ENCODE measurements at places on chromosomes 6 and 20.

GRCh38 chr20:48932375-48932941, 10.9 kb downstream of the ARFGEF2 start:
- peak; percentile 91 for DNase-seq

GRCh38 chr6:107115695-107116327, 496 bp upstream of the BEND3 start:
- no peak for DNase-seq

- no peak for DNase-seq
Observed at GRCh38 chr20:32326504-32326845, 31.7 kb upstream of the ASXL1 start.

DNA sequence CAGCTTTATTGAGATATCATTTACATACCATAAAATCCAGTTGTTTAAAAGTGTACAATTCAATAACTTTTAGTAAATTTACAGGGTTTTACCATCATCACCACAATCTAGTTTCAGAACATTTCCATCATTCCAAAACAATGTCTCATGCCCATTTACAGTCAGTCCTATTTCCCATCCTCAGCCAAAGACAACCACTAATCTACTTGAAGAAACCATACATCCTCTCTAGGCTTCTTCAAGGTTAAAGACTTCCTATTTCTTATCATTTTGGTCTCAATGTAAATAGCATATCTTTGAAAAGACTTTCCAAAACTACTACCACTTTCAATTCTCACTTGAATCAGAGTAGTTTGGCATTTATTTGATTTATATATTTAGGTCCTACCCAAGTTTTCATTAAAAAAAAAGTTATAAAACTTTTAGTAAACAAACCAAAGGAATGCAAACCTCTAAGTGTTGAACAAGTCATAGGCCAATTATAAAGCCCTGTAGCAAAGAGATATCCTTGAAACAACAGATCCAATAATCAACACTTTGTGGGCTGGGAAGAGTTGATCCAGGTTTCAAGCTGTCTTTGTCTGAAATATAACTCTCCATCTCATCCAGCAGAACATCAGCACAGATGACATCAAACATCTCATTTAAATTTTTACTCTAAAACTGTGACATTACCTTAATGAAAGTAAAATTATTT, 211.3 kb upstream of the RUNX2 start:
- peak; percentile 74 for DNase-seq

GRCh38 chr6:35237476-35237875, 22.1 kb upstream of the ZNF76 start:
- no peak for DNase-seq

- no peak for DNase-seq
Observed at GRCh38 chr20:47727170-47727880, 58.0 kb downstream of the SULF2 start.

GRCh38 chr6:21537637-21538036, 55.9 kb upstream of the SOX4 start:
- no peak for DNase-seq

DNA sequence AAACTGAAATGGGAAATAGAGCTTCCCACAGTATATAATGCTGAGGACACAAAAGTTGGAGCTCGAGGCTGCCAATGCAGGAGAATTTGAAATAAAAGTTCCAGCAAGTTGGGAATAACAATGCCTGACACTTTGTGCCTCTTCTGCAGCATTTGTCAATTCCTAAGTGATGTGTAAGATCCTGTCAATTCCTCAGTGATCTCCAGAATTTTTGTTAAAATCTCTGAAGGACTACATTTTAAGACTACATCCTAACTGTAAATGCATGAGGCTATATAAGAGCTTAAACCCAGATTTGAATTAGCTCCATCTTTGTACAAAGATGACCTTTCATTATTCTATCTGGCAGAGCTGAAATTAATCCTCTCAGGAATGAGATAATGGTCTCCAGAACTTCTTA, 208.2 kb downstream of the COL12A1 start:
- no peak for DNase-seq

- DNase-seq = peak; percentile 83
Observed at GRCh38 chr6:69090132-69090531, 455.1 kb downstream of the ADGRB3 start.

GRCh38 chr20:23374441-23374840, 12.5 kb downstream of the GZF1 start:
- DNase-seq = no peak

GRCh38 chr6:23890543-23891227, 235.3 kb upstream of the NRSN1 start:
- peak; percentile 52 for DNase-seq

- DNase-seq = no peak
Observed at GRCh38 chr6:152136449-152136825, 329.0 kb downstream of the ESR1 start.

DNA sequence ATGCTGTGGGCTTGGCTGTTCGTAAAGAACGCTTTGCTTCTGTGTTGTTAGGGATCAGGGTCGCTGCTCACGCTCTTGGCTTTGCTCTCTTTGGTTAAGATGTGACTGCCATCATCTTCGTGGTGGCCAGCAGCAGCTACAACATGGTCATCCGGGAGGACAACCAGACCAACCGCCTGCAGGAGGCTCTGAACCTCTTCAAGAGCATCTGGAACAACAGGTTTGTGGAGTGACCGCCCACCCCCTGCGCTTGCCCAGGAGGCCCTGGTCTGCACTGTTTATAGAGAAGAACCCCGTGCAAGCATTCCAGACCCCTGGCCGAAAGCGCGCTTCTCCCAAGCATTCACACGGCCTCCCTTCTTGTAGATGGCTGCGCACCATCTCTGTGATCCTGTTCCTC, 57.1 kb downstream of the GNAS start:
- no peak for DNase-seq

- no peak for DNase-seq
Observed at GRCh38 chr6:36099869-36100483, 30.3 kb upstream of the MAPK13 start.

GRCh38 chr6:31794294-31794865, 1.2 kb downstream of the VARS1 start:
- no peak for DNase-seq

Data from HS-5 (cell line).